H4 (cell line): ENCODE measurements at places on chromosomes 7 and 10.

DNA sequence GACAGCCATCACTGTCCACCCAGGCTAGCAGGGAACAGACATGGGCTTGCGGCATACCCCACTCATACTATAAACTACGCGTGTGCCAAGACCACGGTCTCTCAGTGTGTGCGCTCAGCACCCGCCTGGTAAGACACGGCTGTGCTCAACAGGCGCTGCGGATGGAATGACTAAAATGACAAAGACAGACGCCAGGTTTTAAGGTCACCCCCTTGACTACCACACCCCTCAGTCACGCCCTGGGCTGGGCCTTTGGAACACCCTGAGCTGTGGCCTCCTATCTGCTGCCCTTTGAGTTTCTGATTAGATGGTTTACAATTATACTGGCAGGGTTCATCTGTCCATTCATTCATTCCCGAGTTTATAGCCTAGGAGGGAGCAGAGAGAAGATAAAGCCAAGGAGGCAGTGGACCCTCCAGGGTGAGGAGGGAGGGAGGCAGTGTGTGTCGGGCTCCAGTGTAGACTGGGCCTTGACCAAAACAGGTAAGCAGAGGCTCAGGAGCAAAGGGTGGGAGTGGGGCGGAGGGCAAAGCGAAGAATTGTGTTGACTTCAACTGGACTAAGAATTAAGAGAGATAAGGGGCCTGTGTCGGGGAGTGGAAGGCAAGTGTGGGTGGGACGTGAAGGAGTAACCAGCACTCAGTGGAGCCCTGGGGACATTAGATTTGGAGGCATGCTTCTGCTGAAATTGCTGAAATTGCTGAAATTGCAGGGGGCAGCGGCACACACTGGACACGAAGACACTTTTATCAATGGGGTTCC lies 35.0 kb downstream of the TNS3 start:
- DNase-seq = no peak

- DNase-seq = no peak
These were observed 349.7 kb downstream of the KIF20B start for GRCh38 chr10:90051053-90051452.

GRCh38 chr7:135932131-135932530 lies 45.0 kb downstream of the MTPN start:
- no peak for DNase-seq

DNA sequence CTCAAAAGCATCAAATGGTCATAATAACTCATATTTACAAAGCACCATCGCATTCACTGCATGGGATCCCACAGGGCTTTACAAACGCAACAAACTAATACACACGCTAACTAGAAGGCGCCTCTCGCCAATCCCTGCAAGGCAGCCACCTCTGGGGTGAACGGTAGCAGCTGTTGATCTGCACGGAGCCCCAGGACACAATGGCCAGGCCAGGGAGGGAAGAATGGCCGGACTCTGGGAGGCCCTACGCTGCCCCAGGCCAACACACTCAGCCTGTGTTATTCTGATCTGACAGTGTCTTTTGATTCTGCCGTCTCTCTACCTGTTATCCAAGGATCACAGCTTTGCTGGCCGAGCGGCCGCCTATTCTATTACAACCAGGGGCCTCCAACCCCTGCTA lies 41.8 kb downstream of the HABP2 start:
- no peak for DNase-seq

- no peak for DNase-seq
These were observed 116.8 kb downstream of the PDE1C start for GRCh38 chr7:31953432-31953831.

- no peak for DNase-seq
These were observed 101.0 kb downstream of the CABCOCO1 start for GRCh38 chr10:61763778-61764177.

- no peak for DNase-seq
These were observed 237.2 kb downstream of the CSTF2T start for GRCh38 chr10:51462076-51462779.

DNA sequence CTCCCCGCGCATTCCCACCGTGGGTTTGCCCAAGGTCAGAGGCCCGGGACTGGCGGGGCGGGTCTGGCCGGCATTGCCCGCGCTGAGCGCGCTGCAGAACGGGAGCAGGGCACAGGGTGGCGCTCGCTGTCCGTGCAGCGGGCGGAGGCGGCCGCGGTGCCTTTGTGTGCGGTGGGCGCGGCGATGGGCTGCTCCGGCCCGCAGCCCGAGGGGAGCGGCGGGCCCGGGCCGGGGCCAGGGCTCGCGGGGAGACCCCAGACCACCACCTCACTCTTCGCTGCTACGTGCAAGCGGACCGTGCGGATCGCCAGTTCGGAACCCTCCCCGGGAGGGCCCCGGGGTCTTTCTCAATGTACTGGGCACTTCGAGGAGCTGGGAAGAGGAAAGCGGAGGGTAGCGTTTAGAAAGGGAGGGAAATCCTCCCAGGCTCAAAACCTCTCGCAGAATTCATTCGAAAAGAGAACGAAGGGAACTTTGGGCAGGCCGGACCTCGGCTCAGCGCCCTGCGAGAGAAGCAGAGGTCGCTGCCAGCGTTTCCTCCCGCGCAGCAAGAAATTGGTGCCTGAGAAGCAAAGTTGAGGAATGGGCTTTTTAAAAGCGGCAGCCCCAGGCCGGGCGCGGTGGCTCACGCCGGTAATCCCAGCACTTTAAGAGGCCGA lies 8.5 kb downstream of the SP8 start:
- peak; percentile 63 for DNase-seq

DNA sequence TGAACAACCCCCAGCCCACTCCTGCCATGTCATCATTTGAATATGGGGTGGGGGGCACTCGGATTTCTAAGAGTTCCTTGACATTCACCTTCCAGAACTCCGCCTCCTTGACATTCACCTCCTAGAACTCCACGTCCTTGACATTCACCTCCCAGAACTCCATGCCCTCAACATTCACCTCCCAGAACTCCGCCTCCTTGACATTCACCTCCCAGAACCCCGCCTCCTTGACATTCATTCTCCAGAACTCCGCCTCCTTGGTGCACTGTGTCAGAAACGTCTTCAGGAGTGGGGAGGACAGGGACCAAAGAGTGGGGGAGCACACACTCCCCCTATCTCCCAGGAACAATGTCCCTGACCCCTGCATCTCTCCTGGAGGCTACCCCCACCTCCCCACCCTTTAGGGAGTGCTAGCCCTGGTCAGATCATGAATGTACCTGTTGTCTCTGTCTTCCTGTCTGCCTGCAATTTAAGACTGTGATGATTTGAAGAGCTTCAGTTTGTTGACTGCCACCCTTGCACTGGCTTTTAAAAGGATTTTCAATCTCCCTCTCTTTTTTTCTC lies 110.1 kb downstream of the NPTX2 start:
- no peak for DNase-seq

GRCh38 chr10:133185421-133185820 lies 25.4 kb downstream of the KNDC1 start:
- DNase-seq = no peak

DNA sequence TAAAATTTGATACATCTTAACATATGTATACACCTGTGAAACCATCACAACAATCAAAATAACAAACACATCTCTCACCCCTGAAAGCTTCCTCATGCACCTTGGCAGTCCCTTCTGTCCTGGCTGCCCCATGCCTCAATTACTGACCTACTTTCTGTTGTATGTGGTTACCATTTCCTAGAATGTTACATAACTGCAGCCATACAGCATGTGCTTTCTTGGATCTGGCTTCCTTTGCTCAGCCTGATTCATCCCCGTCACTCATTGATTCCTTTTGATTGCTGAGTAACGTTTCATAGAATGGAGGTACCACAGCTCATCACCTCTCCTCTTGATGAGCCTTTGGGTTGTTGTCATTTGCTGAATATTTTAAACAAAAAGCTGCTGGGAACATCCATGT lies 165.3 kb downstream of the CELF2 start:
- no peak for DNase-seq

DNA sequence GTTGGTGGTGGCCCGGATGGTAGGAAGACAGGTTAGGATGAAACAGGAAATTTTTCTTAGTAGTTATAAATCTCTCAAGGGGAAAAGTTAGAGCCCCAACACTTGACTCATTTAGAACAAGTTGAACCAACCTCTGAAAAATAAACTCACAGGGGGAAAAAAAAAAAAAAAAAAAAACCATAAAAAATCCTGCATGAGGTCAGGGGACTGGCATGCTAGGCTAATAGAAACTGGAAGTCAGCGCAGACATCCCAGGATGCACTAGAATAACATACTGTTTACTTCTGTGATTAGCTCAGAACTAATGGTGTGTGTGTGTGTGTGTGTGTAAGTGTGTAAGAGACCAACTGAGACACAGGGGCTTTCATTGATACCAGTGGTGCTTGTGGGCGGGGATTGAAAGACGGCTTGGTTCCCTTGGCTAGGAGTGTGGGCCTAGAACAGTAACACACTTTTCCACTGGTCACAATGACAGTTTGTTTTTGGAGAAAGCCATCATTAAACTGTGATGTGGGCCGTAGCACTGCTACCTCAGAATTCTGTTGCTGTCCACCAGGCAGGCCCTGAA lies 491.6 kb upstream of the GALNT17 start:
- DNase-seq = peak; percentile 77

DNA sequence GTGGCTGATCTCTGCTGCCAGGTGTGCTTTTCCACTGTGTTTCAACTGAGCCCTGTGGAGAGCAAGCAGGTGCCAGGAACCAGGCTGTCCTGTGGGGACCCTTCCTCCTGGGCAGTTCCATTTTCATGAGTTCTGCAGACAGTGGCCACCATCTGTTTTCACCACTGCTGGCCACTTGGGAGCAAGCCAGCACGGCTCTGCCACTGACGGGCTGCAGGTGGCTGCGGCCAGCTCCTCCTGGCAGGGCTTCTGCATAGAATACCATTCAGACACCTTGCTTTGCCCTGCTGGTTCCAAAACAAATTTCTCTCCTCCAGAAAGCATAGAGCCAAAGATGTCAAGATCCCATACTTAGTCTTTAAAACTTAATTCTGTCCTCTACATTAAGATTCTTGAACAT lies 48.3 kb downstream of the LANCL2 start:
- no peak for DNase-seq

DNA sequence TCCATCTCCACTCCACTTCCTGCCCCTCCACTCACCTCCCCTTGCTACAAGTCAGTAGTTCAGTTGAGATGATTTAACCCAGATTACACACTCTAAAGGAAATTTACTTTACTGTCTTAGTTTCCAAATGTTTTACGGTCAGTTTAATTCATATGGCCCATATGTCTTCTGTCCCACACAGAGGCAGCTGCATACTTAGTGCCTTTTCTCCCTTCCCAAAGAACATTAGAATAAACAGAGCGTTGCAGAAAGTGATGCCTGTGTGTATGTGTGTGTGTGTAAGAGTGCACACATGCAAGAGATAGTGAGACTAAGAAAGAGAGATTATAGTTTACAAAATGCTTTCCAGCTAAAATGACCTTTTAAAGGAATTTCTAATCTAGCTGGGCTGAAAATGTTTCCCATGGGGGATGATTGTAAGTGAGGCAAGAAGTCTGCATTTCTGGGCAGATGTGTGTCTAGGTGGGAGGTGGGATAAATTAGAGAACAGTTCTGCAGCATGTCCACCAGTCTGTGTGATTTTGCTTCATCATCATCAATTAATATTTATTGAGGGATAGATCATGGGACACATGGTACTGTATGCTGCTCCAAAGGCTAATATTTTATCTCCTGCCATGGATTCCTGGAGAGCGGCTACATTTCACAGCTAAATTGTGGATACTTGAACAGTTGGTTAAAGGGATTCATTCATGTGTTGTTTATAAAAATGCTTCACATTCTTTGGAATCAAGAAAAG lies 81.5 kb downstream of the NXPH1 start:
- no peak for DNase-seq

DNA sequence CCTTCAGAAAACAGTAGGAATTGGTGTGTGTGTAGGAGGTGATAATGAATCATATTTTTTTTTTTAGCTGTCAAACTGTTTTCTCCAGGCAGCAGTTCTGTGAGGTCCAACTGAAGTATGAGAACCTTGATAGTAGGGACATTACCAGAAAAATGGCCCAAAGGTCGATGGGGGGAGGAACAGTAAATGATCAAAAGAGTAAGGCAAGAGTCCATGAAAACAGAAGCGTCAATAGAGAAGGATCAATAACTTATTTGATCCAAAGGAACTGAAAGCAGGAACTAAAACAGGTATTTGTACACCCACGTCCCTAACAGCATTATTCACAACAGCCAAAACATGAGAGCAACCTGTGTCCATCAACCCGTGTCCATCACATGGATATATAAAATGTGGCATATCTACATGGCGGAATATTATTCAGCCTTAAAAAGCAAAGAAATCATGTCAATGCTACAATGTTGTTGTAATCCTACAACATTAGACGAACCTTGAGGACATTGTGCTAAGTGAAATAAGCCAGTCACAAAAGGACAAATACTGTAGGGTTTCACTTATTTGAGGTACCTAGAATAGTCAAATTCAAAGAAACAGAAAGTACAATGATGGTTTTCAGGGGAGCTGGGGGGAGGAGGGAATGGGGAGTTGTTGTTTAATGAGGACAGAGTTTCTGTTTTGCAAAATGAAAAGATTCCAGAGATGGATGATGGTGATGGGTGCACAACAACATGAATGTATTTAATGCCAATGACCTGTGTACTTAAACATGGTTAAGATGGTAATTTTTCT lies 214.0 kb upstream of the KLF14 start:
- no peak for DNase-seq

GRCh38 chr7:74051193-74051592 lies 23.2 kb downstream of the ELN start:
- no peak for DNase-seq

DNA sequence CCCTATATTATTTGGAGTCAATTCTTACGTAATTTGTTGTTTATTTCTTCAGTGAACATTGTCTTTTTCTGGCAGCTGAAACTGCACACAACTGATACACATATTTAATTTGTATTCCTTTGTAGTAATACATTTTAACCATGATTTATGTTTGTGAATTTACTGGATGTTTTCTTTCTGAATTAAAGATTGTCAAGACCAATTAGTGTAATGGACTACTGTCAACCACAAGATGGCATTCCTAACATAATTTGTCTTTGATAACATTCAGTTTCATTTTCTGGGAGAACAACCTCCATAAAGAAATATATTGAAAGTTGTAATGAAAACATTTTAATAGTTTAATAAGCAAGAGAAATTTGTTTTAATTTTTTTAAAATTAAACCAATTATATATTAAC lies 10.1 kb downstream of the THNSL1 start:
- no peak for DNase-seq

GRCh38 chr7:94590526-94591162 lies 65.3 kb downstream of the SGCE start:
- no peak for DNase-seq

DNA sequence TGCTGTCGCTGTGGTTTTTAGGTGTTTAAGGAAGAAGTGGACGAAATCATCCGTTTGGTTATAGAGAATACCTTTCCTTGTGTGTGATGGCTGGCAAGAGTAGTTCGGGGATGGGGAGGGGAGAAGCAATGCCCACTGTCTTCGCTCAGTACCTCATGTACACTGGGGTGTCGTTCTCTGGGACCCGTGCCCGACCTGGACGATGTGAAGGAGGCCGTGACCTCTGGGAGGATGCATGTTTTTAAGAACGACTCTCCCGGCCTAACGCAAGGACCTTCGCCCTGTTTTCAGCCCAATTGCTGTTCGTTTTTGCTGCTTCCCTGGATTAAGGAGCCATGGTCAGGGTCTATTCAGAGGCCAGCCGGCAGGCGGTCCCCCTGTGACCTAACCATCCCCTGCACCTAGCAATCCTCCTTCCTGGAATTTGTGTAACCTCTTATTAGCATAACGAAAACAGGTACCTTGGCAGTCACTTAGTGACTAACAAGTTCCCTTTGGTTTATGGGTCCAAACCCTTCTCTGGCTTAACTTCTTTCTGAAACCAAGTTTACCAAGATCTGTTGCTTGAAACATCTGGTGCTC lies 1.3 kb downstream of the NFE2L3 start:
- DNase-seq = no peak
